ENCODE measurements at places on chromosomes 13 and 19.

GRCh38 chr19:53977429-53977990 lies 13.9 kb upstream of the CACNG6 start:
- peak; percentile 35 for DNase-seq

DNA sequence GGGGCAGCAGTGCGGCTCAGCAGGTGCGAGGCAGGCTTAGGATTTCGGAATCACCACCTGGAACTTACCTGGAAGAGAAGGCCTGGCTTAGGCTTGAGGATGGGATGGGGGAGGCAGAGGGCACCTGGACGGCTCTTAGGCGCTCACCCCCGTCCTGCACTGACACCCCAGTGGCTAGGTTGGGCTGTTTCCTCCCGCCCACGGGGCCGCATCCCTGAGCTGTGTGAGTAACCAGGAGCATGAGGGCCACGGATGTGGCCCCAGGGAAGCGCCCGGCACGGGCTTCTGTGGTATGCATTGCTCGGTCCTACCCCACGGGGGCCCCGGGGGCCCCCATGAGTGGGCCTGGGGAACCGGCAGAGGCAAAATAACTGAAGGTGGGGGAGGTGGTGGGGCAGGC lies 2.4 kb upstream of the NKPD1 start:
- no peak for DNase-seq

GRCh38 chr19:29201855-29202254 lies 11.1 kb downstream of the UQCRFS1 start:
- DNase-seq: no peak

DNA sequence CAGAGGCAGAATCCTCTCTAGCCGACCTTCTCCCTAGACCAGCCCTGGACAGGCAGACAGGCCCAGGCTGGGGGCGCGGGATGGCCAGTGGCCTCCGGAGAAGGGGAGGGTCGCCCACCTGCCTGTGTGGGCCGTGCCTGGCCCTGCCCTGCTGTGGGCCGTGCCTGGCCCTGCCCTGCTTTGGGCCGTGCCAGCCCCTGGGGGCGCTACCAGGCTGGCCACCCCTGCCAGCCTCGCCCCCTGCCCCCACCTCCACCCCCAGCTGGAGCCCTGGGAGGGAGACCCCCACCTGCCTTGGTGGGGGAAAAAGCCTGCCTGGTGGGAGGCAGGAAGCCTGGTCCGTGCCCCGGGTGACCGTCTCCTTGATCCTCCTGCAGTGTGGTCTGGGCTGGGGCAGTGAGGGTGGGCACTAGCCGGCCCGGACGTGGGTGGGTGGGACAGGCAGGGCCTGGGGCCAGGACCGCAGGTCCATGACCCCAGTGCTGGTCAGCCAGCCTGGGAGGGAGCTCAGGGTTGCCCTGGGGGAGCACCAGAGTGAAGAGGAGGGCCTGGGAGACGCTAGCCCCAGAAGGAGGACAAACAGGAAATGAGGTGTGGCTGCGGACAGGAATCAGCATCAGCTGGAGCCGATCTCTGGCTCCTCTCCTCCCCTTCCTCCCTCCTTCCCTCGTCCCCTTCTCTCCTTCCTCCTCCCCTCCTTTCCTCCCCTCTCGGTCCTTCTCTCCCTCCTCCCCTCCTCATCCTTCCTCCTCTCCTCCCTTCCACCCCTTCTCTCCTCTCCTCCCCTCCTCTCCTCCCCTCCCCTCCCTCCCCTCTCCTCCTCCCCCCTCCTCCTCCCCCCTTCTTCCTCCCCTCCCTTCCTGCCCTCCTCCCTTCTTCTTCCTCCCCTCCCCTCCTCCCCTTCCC lies 5.1 kb upstream of the MKNK2 start:
- DNase-seq: no peak

DNA sequence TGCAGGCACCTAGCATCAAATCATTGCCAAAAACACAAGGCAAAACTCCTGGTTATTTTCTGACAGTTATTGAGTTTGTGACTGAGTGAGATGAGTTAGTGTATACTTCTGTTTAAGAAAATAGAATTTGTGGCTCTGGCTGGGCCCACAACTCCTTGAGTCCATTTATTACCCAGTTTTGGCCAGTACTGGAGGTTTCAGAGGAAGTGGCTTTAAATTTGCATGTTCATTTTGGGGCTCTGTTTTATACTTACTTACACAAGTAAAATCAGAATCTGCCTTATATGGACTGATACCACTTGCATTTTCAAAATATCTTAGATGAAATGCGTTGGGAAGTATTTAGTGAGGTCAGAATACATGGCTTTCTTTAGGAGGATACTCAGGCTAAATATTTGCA lies 29.0 kb downstream of the TNFSF11 start:
- DNase-seq: no peak

DNA sequence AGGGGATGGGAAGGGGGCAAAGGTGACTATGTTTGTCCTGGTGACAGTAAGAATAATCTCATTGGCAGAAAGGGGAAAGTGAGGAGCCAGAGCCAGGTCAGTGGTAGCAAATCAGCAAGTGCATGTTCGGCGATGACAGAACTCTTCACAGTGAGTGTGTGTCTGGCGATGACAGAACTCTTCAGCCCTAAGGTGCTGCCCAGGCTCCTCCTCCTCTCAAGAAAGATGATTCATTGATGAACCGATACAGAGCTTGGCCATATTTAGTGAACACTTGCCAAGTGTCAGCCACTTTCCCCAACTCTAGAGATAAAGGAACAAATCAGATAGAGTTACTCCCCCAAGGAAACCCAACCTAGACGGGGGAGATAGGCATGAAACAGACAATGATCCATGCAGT lies 199.3 kb upstream of the UBL3 start:
- DNase-seq: no peak

GRCh38 chr19:12788682-12789097 lies 2.6 kb upstream of the JUNB start:
- peak; percentile 75 for DNase-seq

GRCh38 chr19:12828494-12828893 lies 5.9 kb downstream of the RTBDN start:
- peak; percentile 56 for DNase-seq

DNA sequence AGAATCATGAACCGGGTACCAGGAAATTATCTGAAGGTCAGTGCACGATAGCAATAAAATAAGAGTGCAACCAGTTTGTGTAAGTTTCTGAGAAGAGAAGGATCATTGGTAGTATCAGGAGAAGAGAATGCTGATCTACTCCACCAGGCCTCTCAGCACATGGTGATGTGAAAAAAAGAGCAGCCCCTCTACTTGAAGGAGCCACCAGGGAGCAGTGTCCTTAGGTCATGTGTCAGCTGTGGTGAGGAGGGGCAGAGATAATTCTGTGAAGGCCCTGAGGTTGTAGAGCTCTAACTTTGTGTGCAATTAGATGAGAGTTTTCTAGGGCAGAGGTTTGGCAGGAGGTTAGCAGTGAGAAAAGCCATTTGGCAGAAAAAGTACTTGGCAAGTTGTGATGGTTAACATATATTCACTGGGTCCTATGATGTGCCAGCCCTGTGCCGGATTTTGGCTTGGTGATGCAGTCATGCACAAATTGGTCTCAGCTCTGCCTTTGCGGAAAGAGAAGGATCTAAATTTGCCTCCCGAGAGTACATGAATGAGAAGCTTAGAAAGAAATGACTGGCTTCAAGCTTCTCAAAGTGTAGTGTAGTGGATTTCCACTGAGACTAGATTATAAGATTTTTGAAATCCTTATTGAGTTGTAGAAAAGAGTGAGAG lies 19.2 kb upstream of the ZC3H13 start:
- no peak for DNase-seq

- DNase-seq: no peak
Measured at GRCh38 chr13:95155504-95155903, 145.7 kb downstream of the ABCC4 start.

- no peak for DNase-seq
Measured at GRCh38 chr13:79197933-79198332, 208.1 kb downstream of the RBM26 start.

GRCh38 chr19:45591004-45591637 lies 6.5 kb upstream of the OPA3 start:
- DNase-seq: no peak

- no peak for DNase-seq
Measured at GRCh38 chr19:43707158-43707712, 8.6 kb upstream of the IRGC start.

DNA sequence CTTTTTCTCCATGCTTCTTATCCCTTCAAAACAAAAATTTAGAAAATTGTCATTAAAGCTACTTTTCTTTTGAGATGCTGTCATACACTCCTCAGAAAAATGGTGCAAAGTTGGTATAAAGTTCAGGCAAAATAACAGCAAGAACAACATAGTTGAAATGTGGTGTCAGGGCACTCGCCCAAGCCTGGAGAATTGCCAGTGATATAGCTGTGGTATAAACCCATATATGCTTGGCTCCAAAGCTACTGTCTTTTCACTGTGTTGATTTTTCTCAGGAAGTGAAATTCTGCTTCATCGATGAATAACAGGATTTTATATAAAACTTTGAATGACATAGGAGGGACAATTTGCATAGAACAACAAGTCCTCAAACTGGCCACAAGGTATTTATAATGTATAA lies 2532.9 kb downstream of the PCDH9 start:
- DNase-seq: no peak

All from DMS 273 treated with DMSO at 0.1 percent for 48 hours (cell line).